ENCODE measurements at places on chromosomes 12 and 14. TPM values are rescaled to one million over a fixed set of nuclear protein-coding genes. Genes with fewer than 3 reads are reported as not detected.

DNA sequence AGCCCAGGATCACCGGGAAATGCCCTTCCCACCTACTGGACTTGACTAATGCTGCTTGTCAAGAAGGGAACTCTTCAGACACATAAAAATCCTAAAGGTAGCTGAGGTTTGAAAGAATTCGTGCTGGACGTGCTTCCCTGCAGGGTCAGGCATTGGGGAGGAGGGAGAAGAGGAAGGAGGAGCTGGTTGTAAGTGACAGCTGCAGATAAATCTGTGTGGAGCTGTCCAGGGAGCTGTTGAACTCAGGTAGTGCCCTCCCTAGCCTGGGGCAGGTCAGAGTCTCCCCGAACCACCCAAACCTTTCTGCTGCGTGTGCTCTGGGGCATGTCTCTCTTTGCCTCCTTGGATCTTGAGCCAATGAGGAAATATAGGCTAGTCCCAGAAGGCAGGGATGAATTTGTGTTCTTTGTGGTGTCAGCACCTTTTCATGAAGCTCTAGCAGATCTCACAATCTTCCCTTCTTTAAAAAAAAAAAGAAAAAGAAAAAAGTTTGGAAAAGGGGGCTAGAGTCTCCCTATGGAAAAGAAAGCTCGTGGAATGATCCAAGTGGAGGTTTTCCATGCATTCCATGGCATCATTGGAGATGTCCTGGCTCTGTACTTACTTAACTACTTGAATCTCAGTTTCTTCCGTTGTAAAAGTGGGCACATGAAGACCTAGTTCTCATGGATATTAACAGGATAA, 23.6 kb upstream of the FOS start:
- DNase-seq, result no peak

DNA sequence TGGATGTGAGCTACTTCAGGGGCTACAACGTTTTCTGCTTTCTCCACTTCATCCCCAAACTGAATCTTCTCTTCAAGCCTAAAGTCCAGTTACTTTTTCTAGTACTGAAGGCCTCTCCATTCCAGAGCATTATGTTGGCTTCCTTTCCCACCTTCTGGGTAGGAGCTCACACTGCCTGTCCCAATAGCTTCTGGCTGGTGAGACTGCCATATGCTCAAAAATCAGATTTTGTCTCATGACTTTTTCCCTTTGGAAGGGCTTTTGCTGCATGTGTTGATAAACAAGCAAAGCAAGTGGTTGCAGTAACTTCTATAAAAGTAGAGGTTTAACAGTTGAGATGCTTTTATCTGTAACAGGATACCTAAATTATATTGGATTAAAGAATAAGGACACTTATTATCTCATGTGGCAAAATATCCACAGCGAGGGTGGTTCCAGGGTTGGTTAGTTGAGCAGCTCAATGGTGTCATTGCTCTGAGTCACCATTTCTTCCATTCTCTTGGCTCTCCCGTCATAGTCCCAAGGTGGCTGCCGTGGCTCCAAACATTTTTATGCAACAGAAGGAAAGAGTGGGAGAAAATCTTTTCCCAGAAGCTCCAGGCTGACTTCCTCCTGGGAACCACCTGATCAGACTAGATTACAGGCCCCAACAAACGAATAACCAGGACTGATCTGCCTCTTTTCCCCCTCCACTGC, 15.1 kb upstream of the PPFIBP1 start:
- no peak for DNase-seq

GRCh38 chr14:42277840-42278239, 671.2 kb downstream of the LRFN5 start:
- DNase-seq, result no peak

- peak; percentile 12 for DNase-seq
Measured at GRCh38 chr12:39505023-39505422, 62.1 kb upstream of the KIF21A start.

- no peak for DNase-seq
Measured at GRCh38 chr12:16359512-16360491, 12.4 kb downstream of the MGST1 start.

GRCh38 chr14:100049220-100049619, 16.0 kb upstream of the EVL start:
- DNase-seq, result no peak

DNA sequence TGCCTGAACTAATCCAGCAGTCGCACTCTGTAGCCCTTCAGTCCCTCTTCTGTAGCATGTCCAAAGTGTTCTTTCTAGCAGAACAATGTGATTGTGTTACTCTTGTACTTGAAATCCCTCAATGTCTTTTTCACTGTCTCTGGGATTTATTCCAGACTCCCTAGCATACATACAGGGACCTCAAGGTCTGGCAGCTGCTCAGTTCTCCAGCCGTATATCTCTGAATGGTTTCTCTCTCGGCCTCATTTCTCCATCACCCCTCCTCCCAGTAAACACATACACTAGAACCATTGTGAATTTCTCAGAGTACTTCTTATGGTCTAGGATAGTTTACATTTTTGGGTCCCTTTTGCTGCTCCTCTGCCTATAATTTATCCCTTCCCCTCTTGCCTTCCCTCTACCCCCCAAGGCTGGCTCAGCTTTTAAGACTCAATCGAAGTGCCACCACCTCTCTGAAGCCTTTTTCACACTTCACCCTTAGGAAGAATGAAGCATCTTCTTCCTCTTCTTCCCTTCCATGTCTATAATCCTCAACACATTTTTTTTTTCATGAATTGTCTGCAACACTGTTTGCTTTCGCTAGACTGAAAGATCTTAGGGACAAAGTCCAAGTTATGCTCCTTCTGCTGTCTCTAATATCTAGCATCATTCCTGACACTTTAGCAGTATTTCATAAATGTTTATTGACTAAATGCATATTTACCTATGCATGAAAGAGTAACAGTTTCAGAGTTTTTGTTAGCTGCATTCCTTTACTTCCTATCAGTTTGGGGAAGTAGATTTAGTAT, 446.1 kb downstream of the ZFP36L1 start:
- DNase-seq, result no peak

DNA sequence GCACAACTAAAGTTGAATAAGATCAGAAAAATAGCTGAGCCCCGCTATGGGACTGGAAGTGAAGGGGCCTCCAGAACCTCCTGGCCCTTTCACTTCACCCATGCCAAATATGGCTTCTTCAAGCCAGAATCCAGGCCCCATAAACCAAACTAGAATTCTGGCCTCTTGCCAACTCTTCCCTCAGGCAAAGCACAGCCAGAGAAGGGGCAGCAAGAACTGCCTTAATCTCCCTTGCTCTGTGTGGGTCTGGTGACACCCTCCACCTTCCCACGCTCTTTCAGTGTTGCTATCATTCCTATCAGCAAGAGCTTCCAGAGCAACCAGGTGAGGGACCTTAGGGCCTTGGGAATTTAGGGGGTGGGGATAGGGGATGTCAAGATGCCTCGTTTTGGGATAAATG, 3.1 kb upstream of the PNMA1 start:
- DNase-seq, result no peak

- no peak for DNase-seq
Measured at GRCh38 chr14:92450351-92451070, 63.1 kb upstream of the RIN3 start.

- DNase-seq, result no peak
Measured at GRCh38 chr12:1318327-1319031, 275.9 kb downstream of the FBXL14 start.

DNA sequence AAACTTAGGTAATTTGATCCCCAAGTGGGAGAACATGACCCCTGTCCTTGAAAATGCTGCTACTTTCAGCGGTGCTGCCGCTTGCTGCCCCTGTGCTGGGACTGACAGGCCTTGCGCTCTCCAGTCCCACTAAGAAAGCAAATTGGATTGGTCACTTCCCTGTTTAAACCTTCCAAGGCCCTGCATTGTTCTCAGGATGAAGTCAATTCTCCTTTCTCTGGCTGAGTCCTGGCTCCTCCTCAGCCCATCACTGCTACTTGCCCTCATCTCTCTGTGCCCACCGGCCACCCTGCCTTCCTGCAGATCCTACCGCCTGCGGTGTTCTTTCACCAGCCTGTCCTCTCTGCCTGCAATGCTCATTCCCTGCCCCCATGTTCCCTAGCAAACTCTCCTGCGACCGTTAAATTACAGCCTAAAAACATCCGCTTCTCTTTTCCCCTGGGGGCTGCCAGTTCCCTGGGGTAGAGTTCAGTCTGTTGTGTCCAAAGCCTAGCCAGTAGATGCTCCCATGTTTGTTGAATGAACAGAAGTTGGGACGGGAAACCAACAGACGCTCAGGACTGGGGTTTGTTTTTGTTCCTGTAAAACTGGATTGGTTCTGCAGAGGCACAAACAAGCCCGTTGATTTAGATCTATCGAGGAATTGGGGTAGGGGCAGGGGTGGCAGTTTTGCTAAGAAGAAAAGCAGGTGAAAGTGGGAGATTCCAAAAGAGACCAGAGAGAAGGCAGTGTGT, 127.3 kb upstream of the HIF1A start:
- no peak for DNase-seq

- DNase-seq, result no peak
Measured at GRCh38 chr12:126607867-126608266, 1542.6 kb downstream of the AACS start.

DNA sequence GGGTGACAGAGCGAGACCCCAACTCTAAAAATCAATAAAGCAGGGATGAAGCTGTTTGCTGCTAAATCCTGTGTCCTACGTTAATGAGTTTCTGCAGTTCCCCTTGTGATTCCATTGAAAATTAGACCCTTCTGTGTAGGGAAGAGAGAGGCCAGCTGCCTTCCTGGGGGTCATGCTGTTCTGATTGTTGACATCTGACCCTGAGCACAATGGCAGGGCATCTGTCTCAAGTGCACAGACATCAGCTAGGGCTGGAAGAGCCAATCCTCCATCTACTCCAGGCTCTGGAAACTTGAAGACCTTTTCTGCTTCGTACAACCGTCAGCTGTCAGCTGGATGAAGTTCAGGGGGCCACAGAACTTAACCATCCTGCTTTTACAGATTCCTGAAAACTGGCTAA, 10.1 kb downstream of the FBXL14 start:
- DNase-seq, result no peak

GRCh38 chr12:2959192-2959504, at the start of gene TEAD4:
Gene TEAD4 (plus strand): TSS chr12:2959397.
- no peak for DNase-seq

ATF1 gene
- total RNA-seq, result 17.3 TPM

GARIN6 gene
- total RNA-seq, result not detected

MED13L gene
- 45.9 TPM for total RNA-seq

COX6A1 gene
- 615 TPM for total RNA-seq

IFNG-AS1 gene
- not detected for total RNA-seq

Measured in kidney epithelial cell (primary cell).